ENCODE measurements at places on chromosomes 2 and 18.

DNA sequence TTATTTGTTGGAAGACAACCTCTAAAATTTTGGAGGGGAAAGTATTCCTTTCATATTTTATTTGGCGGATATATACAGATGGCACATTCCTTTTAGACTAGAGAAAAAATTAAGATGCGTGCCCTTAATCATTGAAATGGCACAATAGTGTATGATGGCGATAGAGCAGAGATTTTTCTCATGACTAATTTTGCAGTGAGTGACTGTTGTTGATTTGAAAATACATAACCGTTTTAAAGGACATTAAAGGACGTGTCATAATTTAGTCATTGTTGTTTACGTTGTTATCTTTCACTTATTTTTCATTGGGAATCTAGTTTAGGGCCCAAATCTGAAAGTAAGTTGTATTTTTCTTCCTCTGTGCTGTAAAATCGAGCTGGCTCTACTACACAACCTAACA, 61.7 kb downstream of the CERS6 start:
- DNase-seq, result no peak

- DNase-seq, result peak; percentile 4
Observed at GRCh38 chr18:28176698-28176947, 307 bp downstream of the CDH2 start.

DNA sequence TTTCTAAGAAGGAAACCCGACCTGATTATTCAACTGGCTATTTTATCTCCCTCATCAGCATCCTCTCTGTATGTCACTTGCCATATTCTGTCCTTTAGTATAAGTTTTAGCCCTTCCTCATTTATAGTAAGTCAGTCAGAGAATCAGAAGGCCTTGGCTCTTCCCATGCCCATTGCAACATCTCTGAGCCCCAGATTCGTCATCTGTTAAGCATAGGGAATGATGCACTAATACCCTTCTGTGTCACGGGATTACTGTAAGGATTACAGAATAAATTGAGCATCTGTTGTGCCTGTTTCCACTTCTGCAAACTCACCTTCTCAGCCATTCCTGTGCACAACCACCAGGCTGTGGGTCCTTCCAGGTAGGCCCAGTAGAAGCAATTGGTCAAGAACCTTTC, 258.1 kb upstream of the RAB12 start:
- no peak for DNase-seq

GRCh38 chr2:16552202-16552601, 113.4 kb downstream of the CYRIA start:
- DNase-seq, result no peak

DNA sequence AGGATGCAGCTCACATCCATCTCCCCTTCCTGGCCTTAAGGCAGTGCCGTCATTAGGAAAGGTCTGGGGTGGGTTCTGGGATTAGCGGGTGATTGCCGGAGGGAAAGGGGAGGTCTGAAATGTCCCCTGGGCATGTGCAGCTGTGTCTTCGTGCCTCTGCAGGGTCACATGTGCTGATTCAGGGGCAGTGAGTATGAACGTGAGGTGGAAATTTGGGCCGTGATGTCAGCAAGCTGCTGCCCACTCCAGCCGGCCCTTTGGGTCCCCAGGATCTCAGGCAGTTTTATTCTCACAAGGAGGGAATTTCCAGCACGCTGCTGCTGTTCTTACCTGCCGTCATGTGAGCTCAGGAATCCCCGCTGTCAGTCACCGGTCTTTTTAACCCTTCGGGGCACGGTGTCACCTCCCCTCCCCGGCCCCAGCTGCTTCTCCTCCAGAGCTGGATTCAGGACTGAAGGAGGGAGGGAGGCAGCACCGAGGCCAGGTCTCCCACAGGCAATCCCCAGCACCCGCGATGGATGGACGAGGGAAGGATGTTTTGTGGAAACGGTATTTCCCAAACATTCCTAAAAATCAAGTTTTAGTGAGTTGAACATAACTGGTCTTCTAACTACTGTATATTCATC, 23.5 kb downstream of the GPR35 start:
- DNase-seq, result no peak

DNA sequence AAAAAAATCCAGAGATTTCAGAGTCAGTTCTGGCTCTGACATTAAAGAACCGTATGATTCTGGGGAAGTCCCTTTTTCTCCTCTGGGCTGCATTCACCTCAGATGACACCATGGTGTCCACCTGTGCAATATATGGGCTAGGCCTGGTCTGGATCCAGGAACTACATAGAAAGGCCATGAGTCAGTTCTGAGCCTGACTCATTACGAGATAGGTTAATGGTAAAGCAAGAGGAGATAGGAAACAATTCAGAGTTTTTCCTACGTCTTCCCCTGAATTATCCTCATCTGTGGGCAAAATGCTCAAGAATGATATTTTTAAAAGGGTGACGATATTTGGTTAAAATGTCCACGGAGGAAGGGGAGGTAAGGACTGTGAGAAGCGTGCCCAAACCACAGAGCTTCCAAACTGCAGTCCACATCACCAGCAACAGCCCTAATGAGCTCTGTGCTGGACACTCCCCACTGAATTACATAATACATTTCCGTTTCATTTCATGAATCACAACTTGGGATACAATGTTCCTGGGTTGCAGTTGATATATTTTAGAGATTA, 180.1 kb upstream of the OSR1 start:
- no peak for DNase-seq

All from stimulated activated naive CD8-positive, alpha-beta T cell treated with anti-CD3 and anti-CD28 coated beads, Interleukin-15, Interleukin-2, amounts not matched to agents 100 U/mL and 50 U/mL, for 24 hours (primary cell).